ENCODE measurements at places on chromosomes 6 and 20.

DNA sequence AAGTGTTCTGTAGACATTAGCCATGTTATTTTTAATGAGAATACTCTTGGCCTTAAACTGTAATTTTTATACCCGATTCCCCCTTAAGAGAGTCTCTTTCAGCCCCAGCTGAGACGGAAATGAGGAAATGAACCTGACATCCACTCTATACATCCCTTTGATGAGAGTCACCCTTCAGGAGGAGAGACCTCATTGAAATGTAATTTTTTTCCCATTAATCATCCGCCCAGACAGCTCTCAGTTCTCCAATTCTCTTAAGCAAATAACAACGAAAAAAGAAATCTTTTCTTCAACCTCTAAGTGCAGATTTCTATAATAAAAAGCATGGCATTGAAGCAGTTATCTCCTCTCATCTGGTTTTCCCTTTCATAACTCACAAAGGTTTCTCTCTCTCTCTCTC, 243.8 kb upstream of the PMEPA1 start:
- no peak for DNase-seq

DNA sequence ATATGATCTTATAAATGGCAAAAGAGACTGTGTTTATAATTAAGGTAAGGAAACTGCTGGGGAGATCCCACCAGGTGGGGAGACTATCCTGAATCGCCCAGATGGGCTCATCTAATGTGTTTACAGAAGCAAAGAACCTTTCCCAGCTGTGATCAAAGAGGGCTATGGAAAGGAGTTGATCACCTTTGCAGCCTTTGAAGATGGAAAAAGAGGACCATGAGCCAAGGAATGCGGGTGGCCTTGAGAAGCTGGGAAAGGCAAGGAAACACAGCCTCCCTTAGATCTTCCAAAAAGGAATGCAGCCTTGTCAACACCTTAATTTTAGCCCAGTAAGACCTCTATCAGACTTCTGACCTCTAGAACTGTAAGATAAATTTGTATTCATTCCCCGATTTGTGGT, 66.5 kb upstream of the ADGRG6 start:
- DNase-seq = no peak

GRCh38 chr6:32519118-32519909, 10.8 kb downstream of the HLA-DRB5 start:
- DNase-seq = no peak

DNA sequence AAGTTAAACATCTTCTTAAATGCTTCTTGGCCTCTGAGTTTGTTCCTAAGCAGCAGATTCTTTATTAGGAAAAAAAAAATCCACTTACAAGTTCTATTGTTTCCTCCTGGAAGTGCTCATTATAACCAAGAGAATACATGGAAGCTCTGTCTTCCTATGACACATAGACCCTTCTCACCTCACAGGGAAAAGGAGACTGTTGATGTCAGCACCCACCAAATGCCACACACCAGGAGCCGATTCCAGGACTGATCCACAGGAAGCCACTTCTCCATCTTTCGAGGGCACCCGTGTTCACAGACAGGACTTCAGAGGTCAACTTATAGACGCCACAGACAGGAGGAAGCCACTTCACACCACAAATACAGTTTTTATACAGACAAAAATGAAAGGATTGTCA, 13.4 kb upstream of the BNIP5 start:
- no peak for DNase-seq

- DNase-seq = peak; percentile 78
Observed at GRCh38 chr6:26199057-26199772, 112.0 kb downstream of the HFE start.

GRCh38 chr6:131048933-131049515, 14.0 kb downstream of the EPB41L2 start:
- DNase-seq = no peak

GRCh38 chr20:63894358-63895201, at the start of gene DNAJC5:
TSS of gene DNAJC5 (plus strand) at chr20:63895126. CDS start at chr20:63928346, 33,220 bp downstream.
- peak; percentile 96 for DNase-seq

- no peak for DNase-seq
Observed at GRCh38 chr6:161368514-161368913, 94.7 kb upstream of the AGPAT4 start.

DNA sequence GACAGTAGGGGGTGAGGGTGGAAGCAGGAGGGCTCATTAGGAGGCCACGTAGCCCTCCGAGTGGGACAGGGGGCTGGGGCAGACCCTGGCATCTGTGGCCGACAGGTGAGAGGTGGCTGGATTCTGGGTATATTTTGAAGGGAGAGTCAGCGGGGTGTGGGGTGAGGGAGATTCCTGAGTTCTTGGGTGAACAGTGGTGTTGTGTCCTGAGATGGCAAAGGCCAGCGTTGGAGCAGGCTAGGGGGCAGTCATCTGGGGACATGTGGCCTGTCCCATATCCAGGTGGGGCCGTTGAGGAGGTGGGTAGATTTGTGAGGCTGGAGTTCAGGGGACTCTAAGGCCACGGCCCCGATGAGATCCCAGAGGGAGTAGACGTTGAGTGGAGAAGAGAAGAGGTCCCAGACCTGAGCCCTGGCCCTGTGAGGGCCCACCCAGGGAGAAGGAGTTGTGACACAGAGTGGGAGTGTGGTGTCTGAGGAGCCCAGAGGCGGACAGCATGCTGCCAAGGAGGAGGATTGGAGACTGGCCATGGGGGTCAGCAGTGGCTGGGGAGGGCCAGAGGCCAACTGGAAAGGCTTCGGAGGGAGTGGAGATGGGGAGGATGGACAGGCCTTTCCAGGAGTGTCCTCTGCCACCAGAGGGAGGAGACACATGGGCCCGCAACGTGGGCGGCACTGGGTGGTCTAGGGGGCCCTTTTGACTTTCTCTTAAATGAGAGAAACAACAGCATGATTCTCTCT, 19.6 kb downstream of the PACSIN1 start:
- DNase-seq = no peak

GRCh38 chr6:128899341-128900050, 16.6 kb downstream of the LAMA2 start:
- DNase-seq = no peak

DNA sequence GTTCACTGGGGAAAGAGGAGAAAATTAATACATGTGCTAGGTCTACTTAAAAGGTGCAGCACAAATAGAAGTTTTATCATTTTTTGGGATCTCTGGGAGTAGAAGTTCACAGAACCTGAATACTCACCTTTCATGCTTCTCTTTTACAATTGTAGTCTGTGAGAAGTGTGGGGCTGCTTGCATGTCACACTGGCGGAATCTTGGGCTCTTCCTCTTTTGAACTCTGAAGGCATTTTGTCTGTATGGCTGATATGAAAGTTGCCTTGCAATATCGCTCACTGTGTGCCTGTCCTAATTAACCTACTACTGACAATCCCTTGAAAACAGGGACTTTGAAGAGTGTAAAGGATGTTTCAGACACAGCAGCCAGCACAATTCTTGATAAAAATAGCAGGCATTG, 65.9 kb upstream of the CLDN20 start:
- no peak for DNase-seq

DNA sequence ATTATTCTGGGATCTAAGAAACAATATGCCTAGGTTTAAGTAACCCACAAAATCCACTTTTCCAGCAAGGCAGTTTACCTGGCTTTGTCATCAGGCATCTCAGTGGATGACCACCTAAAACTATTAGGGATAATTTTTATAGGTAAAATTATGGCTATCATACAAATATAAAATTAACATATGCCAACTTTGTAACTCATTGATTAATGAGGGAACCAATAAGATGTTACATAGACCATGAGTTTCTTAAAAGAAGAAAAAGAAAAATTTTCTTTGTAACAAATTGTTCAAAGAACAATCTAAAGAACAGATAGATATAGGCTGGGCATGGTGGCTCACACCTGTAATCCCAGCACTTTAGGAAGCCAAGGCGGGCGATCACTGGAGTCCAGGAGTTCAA, 49.7 kb upstream of the FILIP1 start:
- no peak for DNase-seq

GRCh38 chr6:154157082-154157481, 118.0 kb downstream of the OPRM1 start:
- DNase-seq = no peak

DNA sequence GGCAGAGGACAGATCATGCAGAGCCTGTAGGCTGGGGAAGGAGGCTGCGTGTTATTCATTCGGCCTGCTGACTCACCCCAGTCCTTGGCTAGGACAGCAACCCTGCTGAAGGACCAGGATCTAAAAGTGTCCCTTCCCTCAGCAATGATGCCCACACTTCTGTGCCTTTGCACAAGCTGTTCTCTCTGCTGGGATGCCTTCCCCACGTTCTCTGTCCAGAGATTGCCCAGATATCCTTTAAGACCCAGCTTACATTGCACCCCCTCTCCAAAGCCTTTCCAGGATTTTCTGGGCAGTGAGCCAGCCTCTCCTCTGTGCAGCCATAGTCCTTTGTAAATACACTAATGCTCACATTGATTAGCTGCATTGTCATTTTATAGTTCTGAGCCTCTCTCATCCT, 99.3 kb upstream of the CHD6 start:
- DNase-seq = no peak

GRCh38 chr6:129033581-129033980, 150.6 kb downstream of the LAMA2 start:
- DNase-seq = no peak

DNA sequence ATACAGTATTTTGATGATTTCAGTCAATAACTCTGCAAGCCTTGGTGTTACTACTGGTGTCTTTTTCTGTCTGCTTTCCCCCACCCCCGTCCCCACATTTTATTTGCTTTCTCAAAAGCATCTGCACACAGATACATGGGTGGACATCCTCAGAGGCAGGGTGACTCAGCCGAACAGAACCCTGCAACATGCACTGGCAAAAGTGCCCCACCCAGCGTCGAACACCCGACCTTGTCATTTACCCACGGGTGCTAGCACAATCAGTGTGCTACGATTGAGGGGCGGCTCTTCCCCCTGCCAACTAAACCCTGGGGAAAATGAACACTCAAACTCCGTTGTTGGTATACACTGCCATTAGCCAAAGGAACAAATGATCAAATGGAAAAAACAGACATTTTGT, 115.9 kb upstream of the NAA20 start:
- DNase-seq = no peak

DNA sequence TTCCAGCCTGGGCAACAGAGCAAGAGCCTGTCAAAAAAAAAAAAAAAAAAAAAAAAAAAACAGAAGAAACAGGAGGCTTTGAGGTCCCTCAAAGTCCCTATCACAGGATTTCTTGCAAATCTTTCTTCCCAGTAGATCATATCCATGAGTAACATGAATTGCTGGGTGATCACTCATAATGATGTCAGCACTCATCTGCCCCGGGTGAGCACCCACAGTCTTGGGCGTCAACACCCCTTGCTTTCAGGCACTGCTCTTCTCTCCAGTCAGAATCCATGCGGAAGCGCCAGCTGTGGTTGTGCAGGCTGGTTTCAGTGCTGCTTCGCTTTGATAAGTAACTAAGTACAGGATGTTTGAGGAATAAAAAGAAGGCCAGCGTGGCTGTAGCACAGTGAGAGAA, 40.2 kb upstream of the INSM1 start:
- DNase-seq = no peak

GRCh38 chr6:53282234-53282633, 66.5 kb downstream of the ELOVL5 start:
- no peak for DNase-seq

- no peak for DNase-seq
Observed at GRCh38 chr20:57267158-57267821, 849 bp upstream of the BMP7 start.

DNA sequence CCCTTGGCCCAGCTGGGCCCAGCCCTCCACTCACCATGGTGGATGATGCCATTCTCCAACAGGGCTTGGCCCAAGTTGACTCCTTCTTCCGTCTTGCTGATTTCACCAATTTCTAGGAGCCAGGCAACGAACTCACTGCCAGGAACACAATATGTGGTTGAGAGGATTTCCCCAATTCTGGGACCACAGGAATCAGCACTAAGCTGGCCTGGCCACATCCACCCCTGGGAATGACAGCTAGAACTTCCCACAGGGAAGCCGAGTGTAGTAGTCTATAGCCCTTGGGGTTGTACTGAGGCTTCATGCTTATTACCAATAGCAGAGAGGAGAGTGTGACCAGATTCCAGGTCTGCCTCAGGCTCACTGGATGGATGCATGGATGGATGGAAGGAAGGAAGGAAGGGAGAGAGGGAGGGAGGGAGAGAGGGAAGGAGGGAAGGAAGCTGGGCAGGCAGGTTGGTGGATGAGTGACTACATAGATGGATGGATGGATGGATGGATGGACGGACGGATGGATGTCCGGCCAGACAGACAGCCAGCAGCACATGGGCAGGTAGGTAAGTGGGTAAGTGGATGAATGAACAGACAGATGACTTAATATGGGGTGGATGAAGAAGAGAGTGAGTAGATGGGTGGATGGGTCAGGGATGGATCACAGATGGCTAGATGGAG, 146.5 kb downstream of the PREX1 start:
- DNase-seq = no peak

DNA sequence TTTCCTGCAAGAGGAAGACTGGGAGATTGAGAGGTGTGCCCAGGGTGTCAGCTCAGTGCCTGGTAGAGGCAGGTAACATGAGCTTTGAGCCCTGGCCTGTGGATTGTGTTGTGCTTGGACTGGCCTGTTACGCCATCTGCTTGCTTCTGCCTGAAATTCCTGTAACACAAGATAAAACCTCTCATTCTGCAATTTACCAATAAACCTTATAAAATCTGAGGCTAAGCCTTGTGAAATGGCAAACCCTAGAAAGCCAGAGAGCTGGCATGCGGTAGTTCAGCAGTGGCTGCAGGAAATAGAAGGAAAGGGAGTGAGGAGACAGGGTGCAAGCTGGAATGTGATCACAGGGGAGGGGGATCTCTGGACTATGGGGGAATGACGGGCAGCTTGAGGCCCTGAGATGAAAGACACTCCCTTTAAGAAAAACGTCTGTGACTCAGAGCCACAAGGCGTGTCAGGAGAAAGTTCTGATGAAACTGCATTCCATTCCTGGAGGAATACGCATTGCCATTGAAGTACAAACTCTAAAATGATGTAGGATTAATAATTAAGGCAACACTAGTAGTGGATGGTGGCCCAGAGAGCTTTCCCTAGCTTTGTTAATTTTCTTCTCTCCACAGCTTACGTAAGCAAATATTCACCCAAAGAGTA, 26.3 kb upstream of the TFAP2A start:
- no peak for DNase-seq

DNA sequence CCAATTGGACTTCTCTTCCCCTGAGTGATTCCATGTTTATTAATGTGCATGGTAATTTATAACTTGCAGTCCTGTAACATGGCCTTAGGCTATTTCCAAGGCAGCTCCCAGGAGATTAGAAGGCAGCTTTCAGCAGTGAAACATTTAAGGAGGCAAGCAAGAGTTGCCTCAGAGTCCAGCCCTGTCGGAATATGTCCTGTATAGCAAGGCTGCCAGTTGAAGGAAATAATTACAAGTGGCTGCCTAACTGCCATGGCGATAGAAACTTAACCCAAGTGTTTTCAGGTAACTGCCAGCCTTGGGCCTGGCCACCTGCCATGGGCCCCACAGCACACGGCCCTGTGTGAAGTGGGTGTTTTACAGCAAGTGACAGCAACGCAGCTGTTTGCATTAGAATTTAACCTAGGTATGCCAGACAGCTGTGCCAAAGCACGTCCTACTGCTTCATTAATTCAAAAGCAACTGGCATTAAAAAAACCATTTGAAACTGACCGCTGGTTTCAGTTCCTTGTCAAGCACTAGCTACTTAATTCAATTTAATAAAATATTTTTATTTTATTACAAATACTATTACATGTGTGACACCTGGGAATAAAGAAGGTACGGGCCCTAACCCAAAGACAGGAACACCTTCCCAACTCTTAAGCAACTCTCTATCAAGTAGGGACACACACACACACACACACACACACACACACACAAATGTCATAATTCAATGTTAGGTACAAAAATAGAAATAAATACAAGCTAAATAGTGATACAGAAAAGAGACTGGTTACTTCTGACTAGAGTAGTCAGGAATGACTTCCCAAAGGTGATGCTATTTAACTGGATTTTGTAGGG, 151.8 kb upstream of the HEY2 start:
- no peak for DNase-seq

All from stimulated activated CD4-positive, alpha-beta T cell treated with anti-CD3 and anti-CD28 coated beads, Interleukin-1b, Interleukin-23, amount 100 ng/mL, for 48 hours (primary cell).